SW480 (cell line): ENCODE measurements at places on chromosomes 2 and 18.

DNA sequence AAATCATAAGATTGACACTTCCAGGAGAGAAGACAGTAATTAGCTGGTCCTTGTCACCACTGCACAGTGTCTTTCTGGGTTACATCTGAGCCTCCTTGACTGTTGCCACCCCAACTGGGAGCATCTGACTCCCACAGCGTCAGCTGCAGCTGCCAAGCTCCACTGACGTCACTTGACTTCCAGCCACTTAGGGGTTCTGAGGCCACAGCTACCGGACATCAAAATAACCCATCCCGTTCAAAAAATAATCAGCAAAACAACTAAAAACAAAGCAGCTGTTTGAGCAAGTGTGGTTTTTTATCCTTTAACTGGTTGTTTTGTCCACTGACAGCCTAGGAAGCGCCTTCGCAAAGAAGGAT is 206.5 kb upstream of the AGAP1 start:
- no peak for DNase-seq

DNA sequence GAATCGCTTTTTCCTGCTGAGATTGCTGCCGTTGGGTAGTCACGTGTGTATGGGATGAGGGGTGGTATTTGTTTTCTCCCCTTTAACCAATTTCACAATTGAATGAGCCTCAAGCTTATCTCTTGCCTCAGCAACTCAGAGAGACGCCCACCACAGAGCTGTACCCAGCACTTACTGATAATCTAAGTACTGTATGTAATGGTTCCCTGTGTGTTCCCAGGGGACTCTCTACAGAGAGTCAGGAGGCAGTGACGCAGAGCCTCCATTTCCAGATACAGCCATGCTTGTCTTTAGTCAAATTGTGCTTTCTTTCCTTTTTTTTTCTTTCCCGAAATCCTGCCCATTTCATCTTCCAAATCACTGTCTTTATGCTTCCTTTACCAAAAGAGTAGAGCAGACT is 1102.1 kb upstream of the KLHL29 start:
- no peak for DNase-seq

GRCh38 chr2:108982259-108982679 is 6.8 kb downstream of the EDAR start:
- DNase-seq = no peak

DNA sequence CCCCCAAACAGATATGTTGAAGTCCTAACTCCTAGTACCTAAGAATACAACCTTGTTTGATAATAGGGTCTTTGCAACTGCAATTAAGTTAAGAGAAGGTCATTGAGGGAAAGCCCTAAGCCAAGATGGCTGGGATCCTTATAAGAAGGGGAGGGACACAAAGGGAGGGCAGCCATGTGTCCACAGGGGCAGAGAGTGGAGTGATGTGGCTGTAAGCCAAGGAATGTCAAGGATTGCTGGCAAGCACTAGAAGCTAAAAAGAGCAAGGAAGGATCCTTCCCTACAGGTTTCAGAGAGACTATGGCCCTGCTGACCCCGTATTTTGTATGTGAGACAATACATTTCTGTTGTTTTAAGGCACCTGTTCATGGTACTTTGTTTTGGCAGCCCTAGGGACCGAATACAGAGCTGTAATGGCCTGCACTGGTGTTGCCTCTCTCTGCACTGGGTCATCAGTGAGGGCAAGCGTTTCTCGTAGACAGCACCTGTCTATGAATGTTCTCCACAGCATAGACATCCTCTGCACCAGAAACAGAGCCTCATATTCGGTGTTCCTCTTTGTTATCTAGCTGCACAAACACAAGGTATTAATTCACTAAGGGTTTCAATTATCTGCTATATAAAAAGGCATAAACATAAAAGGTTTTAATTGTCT is 75.4 kb upstream of the AQP4 start:
- no peak for DNase-seq

GRCh38 chr18:59059140-59059539 is 80.5 kb upstream of the SEC11C start:
- DNase-seq = no peak

GRCh38 chr2:224111576-224111975 is 72.5 kb upstream of the SERPINE2 start:
- no peak for DNase-seq

- no peak for DNase-seq
Observed at GRCh38 chr2:24024996-24025663, 15.2 kb downstream of the MFSD2B start.

DNA sequence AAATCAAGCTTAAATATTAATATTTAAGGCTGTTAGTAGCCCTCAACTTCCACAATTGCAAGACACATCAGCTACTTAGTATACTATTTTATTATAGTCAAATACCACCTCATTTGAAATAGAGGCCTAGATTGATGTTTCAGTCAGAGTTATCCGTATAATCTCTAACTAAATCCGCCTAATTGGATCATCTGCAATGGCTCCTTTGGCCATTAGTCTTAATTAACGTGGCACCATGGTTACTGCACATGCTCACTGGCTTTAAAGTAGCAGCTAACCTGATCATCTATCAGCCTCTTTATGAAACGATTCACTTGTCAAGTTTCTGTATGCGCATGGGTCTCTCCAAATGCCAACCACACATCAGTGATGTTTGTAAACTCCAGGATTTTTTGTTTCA is 112.3 kb downstream of the COLEC12 start:
- no peak for DNase-seq

DNA sequence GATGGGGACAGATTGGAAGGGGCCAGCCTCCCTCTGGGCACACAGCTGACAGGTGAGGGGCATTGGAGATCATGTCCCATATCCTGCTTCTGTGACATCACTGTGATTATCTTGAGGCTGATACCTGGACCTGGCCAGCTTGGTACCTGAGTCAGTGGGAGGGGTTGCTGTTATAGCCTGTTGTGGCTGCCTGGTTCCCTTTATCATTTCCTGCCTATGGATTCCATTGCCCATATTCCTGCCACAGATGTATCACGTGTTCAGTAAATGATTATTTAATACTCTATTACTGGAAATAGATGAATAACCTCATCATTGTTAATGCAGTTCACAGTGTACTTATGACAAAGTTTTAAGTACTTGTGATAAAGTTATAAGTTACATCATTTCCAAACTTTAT is 7.8 kb upstream of the SCYGR1 start:
- DNase-seq = peak; percentile 24
